Nucleus accumbens (tissue), 56 donors: ENCODE measurements at places on chromosomes 3 and 15.

DNA sequence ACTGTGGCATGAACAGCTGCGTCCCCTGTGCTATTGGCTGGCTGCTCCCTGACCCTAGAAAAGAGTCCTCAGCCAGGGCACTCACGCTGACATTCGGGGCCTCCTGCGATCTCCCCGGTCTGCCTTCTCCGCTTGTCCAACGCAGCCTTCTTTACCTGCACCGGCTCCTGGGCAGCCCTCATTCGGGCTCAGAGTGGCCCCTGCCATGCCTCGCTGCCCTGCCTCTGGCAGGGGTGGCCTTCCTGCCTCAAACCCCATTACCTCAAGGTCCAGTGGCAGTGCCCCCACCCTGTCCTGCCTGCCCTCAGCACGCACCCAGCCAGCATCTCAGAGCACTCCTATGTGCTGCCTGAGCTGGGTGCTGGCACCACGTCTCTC is 86.5 kb downstream of the TBC1D2B start:
- DNase-seq, result no peak

- DNase-seq, result no peak
Measured at GRCh38 chr15:75620841-75621391, 4.6 kb downstream of the SNUPN start.

DNA sequence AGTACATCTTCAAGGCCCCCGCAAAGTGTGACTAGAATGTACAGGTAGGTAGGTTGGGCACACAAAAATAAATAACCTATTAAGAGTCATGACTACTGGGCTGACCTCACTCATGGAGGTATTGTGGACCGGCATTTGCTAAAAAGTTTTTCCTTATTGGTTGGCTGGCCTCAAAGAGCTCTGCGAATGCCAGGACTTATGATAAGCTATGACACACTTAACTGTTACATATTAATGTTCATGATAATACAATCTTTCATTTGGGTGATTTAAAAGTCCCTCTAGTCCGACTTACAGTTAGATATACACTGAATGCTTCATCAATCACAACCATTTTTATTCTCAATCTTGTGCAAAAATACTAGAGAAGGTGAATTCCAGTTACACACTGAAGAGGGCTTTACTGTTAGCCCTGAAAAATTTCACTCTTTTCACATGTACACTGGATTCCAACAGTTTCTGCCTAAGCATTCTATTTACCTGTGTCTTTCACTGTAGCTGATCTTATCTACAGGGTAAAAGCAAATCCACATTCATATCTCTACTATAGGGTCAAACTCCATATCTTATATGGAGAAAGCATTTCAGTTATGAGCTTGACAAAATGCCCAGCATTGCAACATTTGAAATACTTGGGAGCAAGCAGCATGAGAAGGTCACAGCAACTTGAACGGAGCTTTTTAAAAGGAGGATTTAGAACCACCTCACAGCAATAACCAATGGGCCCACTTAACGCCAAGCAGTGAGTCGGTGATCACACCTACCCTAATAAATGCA is 329.1 kb downstream of the FOXP1 start:
- DNase-seq, result no peak

GRCh38 chr15:63178034-63178433 is 11.4 kb upstream of the RAB8B start:
- no peak for DNase-seq

- no peak for DNase-seq
Measured at GRCh38 chr15:81480645-81481053, 106.6 kb upstream of the TMC3 start.

DNA sequence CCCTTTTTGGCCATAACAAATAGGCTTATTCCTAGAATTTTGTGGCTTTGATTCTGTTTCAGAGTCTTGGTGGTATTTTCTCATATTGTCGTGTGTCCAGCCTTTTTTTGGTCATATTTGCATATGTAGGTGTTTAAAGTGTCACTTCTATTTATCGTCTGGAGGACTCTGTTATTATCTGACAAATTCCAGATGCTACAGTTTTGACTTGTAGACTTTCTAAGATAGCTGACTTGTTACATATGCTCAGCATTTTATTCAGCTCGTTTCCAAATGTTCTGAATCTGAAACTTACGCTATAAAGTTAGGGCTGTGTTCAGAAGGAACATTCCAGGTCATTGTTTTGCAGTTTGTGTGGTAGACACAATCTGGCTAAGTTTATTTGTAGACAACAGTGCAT is 1.9 kb downstream of the PPP4R2 start:
- no peak for DNase-seq

DNA sequence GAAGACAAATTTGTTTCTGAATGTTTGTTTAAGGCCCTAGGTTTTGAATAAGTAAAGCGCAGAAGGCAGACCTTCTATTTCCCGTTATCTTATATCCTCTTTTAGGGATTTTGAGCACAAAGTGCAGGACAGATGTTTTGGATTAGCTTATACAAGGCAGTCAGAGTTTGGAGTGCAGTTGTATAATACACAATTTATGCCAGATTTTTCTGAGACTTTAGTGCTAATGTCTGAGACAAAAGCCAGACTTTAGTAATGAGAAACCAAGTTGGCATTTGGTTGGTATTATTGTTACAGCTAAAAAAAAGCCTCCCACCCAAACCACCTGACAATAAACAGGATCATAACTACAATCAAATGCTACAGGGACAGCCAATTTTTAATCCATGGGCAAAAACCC is 309.9 kb upstream of the SATB1 start:
- no peak for DNase-seq

- no peak for DNase-seq
Measured at GRCh38 chr15:89043031-89044002, 44.9 kb upstream of the ABHD2 start.

DNA sequence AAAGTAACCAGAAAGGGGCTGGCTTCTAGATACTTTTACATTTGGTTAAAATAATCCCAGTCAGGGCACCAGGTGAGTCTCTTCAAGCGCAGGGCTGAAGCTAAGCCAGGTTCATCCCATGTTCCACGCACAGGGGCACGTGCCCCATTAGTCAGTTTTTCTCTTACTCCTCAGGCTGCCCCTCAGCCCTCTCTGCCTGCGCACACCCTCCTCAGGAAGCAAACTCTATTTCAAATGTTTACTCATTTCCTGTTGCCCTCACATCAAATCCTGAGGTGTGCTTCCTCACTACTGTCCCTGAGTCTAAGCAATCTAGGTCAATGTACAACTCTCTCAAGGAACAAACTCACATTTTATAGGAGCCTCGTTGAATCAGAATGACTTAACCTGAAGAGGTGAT is 48.5 kb downstream of the THBS1 start:
- no peak for DNase-seq

GRCh38 chr3:67976663-67977062 is 322.3 kb upstream of the SUCLG2 start:
- no peak for DNase-seq
